Stimulated activated CD8-positive, alpha-beta memory T cell treated with anti-CD3 and anti-CD28 coated beads, Interleukin-4, amount 100 ng/mL, for 1 hour (primary cell): ENCODE measurements at places on chromosomes 16 and 17.

DNA sequence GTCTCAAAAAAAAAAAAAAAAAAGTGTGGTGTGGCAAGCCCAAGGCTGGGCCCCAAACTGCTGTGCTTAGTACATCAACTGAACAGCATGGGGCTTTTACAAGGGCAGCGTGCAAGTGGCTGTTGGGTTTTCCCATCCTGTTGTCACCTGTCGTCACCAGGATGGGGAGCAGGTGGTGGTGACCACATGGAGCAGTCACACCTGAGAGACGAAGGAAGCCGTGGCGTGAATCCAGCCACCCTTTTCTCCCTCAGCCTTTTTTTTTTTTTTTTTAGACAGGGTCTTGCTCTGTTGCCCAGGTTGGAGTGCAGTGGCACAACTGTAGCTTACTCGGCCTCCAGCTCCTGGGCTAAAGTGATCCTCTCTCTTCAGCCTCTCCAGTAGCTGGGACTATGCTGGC, 4.1 kb upstream of the MRPL58 start:
- no peak for DNase-seq

DNA sequence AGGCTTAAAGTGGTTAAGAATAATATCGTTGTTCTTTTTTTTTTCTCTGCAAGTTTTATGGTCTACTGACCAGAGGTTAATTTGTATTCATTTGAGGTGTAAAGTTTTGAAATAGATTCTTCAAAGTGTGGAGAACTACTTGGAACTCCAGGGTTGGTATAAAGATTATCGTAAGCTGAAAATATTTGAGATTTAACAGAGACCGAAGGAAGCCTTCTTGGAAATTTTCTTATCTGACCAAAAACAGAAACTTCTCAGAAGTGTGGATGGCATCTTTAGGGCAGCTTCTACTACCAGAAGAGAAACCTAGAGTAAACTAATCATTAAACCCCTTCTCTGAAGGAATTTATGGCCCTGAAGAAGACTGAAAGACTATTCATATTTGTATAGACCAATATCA, 206.8 kb upstream of the MON1B start:
- DNase-seq: no peak

GRCh38 chr16:27951489-27952120, 111.9 kb downstream of the GSG1L start:
- no peak for DNase-seq

GRCh38 chr17:8887834-8888703, 20.6 kb upstream of the PIK3R6 start:
- DNase-seq: no peak

GRCh38 chr17:68101987-68102314, 66.4 kb downstream of the KPNA2 start:
- DNase-seq: no peak

DNA sequence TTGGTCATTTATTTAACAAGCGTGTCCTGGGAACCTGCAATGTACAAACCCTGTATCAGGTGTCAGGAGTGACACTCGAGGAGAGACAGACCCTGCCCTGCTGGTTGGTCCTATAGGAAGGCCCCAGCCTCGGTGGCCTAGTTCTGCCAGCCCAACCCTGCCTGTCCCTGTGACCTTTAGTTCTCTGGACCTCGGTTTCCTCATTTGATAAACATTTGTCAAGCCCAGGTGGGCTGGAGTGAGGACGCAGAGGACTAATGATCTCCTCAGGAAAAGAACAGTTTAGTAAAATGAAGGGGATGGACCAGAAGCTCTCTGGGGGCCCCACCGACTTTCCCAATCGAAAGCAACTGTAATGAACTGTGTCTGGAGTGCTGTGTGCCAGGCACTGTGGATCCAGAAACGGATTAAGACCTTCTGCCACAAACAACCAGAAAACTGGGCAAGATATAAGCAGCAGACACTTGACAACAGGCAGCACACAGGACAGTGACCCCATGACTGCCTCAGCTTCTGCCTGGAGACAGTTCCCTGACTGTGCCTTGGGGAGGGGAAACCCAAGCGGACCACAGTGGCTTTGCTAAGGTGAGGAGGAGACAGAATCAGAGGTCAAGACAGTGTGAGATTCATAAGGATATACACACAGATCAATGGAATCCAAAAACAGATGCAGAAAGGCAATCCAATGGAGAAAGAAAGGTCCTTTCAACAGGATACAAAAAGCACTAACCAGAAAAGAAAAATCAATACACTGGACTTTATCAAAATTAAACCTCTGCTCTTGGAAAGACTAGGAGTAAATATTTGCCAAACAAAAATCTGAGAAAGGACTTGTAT, 8.8 kb downstream of the PRCD start:
- no peak for DNase-seq

GRCh38 chr16:14179116-14179515, 108.0 kb downstream of the MRTFB start:
- DNase-seq: no peak

- DNase-seq: no peak
Measured at GRCh38 chr16:10616756-10617640, 36.6 kb upstream of the EMP2 start.

DNA sequence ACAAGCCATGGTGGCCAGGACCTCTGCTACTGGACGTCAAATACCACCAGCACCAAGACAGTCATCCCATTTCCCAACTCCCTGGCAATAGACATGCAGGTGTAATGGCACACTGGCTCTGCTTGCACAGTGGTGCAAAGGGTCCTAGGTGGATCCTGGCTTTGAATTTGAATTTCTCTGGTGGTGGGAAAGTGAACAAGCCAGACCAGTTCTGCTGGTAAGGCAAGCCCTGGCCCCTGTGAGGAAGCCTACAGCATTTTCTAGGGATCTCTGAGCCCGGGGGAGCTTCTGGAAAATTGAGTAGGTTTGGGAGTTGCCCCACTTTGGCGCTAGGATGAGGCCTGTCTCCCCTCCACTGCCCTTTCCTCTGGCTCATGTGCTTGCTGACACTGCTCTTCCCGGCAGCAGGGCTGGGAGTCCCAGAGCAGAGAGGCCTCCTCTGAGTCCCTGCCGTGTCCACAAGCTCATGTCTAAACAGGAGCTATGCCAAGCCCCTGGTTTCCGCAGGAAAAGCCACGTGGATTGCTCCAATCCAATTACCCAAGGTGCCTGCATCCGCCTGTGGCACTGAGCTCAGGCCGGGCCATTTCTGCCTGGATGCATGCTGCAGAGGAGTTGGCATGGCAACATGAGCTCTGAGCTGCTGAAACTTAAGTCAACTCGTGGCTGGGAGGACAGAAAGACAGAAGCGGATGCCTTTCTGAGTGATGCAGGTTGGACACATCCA, 67.0 kb downstream of the PRMT7 start:
- DNase-seq: no peak

DNA sequence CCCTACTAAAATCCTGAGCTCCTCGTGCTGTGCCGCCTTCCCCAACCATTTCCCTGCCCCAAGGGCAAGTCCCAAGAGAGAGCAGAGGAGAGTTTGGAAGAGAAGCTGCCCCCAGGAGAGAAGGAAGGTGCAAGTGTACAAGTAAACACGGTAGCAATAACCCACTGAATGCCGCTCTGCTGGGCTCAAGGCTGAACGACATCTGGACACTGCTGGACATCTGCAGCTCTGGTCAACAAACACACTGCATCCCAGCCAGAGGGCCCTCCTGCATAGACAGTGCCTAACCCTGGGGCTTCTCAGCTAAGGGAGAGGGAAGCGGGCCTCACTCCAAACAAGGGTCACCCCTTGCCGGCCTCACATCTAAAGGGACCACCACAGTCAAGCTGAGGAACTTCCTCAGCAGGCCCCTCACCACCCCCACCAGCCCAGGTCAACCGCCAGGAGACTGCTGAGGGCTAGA, 12.7 kb downstream of the JUP start:
- DNase-seq: no peak

GRCh38 chr17:78995761-78996451, 13.7 kb downstream of the CANT1 start:
- DNase-seq: no peak

GRCh38 chr16:84370723-84371552, 2.6 kb downstream of the ATP2C2 start:
- DNase-seq: no peak
